Nasal cavity respiratory epithelium epithelial cell of viscerocranial mucosa (primary cell): ENCODE measurements at places on chromosomes 3 and 15. TPM values are rescaled to one million over a fixed set of nuclear protein-coding genes. Genes with fewer than 3 reads are reported as not detected.

Gene CIB2
- 1.4 and 5.6 TPM in 2 replicates for total RNA-seq

Gene TMEM207
- not detected in 2 replicates for total RNA-seq

Gene CHRFAM7A
- 0.36 TPM in 1 of 2 replicates, not detected in the other for total RNA-seq

Gene CX3CR1
- 0.07 TPM in 1 of 2 replicates, not detected in the other for total RNA-seq

Gene TLR9
- total RNA-seq = 0.07 TPM in 1 of 2 replicates, not detected in the other

Gene RHOV
- 6.2 and 37.3 TPM in 2 replicates for total RNA-seq

Gene MORC1
- total RNA-seq = not detected in 2 replicates

Gene MRPS25
- 13.3 and 29.5 TPM in 2 replicates for total RNA-seq
